ENCODE measurements at places on chromosomes 3 and 15.

DNA sequence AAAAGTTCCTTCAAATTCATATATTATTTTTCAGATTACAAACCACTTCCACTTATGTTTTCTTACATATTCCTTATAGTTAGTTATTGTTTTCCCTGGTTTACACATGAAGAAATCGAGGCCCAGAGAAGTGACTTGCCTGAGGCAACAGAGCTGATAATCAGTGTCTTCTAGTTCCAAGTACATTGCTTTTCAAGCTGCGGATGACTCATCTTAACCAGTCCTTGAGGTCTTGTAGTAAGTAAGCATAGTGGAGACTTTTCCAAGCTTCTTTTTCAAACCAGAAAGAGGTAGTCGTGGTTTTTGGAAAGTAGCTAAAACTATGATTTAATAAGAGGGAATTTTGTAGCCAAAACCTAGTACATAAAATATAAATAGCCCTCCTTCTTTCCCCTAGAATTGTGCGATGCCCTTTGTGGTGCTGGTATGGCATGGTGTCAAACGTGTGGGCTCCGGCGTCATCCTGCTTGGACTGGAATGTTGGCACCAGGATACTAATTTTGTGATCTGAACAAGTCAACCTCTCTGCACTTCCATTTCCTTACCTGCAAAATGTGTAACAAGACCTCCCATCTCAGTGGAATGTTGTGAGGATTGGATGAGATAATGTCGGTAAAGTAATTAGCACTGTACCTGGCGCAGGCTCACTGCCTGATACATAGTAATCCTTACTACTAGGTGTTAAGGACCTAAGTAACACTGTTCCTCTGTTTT lies 19.0 kb upstream of the DLG1 start:
- no peak for DNase-seq

DNA sequence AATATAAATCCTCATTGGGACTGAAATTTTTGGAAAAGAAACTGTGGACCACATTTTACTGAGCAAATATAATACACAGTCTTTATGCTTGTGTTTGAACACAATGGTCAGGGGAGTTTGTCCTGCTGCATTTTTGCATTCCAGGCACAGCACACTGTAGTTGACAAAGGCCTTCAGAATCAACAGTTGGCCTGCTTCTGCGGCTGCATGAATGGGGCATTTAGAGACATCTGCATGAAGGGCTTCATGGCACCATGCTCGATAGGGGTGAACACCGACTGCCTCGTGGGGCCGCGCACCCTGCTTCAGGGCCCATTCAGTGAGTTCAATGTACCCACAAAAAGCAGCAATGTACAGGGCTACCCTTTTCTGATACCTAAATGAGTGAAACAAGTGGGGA lies 15.4 kb upstream of the COMMD2 start:
- DNase-seq: no peak

GRCh38 chr15:89857673-89858072 lies 36.1 kb downstream of the AP3S2 start:
- DNase-seq: no peak

GRCh38 chr3:25910997-25911396 lies 121.1 kb downstream of the OXSM start:
- peak; percentile 13 for DNase-seq

GRCh38 chr3:97835761-97836160 lies 13.9 kb downstream of the CRYBG3 start:
- DNase-seq: no peak

DNA sequence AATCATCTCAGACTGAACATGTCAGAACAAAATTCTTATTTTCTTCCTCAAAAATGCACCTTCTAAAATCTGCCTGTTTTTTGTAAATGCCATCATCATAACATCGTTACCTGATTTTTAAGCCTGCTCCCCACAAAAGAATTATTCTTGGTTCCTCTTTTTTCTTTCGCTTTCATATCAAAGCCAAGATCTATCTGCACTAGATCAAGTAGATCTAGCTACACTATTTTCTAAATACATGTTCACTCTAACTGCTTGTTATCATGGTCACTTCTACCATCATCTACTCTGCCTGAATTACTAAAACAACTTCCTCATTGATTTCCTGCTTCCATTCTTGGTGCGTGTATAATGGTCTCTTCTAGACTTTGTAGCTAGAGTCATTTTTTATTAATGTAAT lies 217.7 kb downstream of the ARPP21 start:
- no peak for DNase-seq

GRCh38 chr15:27473845-27474244 lies 502.9 kb downstream of the GABRG3 start:
- DNase-seq: no peak

DNA sequence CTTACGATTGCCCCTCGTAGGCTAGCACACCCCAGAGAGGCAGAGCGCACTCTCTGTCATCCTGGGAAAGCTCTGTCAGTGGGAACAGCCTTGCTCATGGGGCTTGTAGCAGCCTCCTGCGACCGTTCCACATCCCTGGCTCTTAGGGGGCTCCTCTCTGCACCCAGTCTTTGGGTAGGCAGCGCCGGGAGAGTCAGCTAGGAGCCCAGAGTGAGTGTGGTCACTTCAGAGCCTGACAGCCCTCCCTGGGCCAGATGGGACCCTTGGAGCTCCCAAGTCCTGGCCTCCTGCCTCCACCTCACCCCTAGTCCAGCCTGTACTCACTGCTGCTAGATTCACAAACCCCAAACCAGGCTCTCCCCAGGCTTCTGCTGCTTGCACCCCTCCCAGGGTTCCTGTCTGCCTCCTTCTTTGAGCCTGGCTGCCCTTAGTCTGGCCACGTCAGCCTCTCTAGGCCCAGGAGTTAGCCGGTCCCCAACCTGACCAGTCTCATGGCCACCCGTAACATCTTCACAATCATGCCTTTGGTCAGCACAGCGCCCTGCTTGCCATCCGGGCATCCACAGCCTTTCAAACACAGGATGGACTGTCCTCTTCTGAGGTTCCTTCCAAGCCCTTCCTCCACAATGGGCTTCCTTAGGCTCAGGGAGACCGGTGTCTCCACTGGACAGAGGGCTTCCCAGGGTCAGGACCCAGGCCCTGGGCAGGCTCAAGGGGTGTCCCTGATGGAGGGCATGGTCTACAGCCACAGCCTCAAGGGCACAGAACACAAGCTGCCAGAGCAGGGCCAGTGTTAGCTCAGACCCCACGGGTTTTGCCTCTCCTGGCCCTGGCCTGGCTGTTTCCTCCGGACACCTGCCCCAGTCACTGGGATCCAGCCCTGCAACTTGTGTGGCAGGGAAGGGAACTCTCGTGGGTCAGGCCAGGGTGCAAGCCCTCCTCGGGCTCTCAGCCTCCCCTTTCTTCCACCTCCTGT lies 4.6 kb downstream of the ACSBG1 start:
- no peak for DNase-seq

DNA sequence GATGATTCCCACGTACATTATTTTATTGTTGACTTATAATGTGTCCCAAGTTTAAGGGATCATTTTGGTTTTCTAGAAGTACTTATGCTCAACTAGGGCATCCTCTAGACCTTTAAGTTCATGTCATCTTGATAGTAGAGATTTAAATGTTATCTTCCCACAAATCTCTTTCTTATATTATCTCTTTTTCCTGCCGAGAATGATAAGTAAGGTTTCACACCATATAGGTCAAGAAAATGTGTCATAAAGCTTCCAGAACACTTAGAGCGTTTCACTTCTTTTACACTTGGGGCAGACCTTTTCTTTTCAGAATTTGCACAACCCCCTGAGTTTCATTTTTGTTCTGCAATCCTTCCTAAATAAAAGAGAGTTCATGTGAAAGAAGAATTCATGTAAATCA lies 142.0 kb upstream of the CBLB start:
- DNase-seq: no peak

DNA sequence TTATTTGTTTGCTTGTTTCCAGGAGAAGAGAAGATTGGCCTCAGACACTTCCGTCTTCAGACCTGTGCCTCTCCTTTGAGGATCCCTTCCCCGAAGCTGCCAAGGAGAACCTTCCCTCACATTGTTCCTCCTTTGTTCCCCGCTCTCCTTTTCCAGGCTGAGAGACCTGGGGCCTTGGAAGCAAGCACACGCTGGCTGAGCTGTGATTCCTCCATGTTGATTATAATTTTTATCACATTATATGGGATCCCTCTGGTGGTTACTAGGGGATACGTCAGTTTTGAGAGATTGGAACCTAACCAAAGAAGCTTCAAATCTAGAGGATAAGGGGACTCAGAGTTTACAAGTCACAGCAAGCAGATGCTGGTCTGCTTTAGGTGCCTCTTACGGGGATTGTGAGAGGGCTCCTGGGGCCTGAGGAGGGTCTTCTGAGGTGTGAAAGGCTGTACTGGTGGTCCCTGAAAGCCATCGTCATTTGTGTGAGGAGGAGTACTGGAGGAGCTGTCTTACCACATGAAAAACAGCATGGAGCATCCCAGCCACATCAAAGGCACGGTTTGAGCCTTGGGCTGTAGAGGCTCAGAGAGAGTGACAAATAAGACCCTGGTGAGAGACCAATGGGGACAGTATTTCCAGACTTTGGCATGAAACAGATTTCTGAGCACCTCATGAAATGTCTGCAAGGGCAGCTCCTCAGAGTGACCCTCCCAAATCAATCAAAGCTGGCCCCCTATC lies 760.1 kb upstream of the CFAP20DC start:
- peak; percentile 10 for DNase-seq

DNA sequence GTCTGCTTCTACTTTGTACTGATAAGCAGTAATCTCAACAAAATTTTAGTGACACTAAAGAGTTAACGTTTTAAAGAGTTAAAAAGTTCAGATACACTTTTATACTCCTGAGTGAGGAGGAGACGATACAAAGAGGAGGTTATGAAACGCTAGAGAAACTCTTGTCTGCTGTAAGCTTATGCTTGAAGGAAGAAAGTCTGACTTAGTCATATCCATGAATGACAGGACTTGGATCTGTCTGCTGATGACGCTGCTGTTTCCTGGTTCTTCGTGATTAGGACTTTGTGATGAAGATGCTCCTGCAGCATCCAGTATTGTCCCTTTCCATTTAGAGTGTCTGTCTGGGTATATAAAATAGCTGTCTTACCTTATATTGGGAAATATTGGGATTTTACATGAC lies 15.8 kb downstream of the TCF12 start:
- DNase-seq: no peak

DNA sequence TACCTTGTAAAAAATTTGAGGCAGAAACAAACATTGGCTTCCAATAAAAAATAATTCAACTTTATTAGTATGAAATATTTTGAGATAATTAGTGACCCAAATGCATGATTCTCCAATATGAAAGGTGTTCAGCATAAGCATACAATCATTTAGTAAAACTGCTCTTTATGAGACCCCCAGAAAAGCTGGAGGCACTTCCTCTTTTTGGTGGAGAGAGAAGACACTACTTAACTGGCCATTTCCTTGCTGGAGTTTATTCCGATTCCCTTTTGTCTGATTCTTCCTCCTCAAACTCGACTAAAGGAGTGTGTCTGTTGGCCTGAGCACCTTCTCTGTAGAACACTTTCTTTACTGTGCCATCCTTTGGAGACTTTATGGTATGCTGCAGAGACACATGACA lies 34.8 kb upstream of the DCUN1D1 start:
- no peak for DNase-seq

GRCh38 chr15:44099671-44100070 lies 95.4 kb downstream of the FRMD5 start:
- DNase-seq: no peak

GRCh38 chr3:51715977-51716294 lies 9.1 kb downstream of the GRM2 start:
- no peak for DNase-seq

GRCh38 chr3:99690761-99691369 lies 52.5 kb downstream of the COL8A1 start:
- no peak for DNase-seq
